ENCODE measurements at places on chromosomes 16 and 17. TPM values are rescaled to one million over a fixed set of nuclear protein-coding genes. Genes with fewer than 3 reads are reported as not detected.

NPIPA7 gene
- 5.1 TPM for total RNA-seq

ABCC3 gene
- total RNA-seq = 5.9 TPM

NEUROD2 gene
- not detected for total RNA-seq

TBC1D3D gene
- not detected for total RNA-seq

DNA sequence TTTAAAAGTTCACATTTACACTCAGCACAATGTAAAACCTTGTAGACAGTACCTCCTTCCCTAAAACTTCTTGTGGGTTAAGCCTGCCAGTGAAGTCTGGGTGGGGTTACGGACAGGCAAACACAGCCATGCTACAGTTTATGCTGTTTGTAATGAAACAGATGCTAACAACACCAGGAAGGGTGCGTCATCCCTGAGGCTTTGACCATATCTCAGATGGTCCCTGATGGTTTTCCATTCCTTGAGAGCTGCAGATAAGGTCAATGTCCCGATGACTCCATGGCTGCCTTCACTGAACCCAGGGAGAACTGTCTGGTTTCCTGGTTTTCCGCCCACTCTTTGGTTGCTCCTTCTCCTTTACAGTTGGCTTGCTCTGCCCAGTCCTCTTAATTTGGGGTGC, 29.1 kb downstream of the GAS7 start:
- no peak for DNase-seq

- no peak for DNase-seq
Measured at GRCh38 chr17:42087042-42087701, 11.1 kb downstream of the ZNF385C start.

GRCh38 chr17:64327201-64327930, 63.3 kb downstream of the PECAM1 start:
- peak; percentile 88 for DNase-seq

GRCh38 chr17:266219-266618, 84.8 kb upstream of the DOC2B start:
- no peak for DNase-seq

DNA sequence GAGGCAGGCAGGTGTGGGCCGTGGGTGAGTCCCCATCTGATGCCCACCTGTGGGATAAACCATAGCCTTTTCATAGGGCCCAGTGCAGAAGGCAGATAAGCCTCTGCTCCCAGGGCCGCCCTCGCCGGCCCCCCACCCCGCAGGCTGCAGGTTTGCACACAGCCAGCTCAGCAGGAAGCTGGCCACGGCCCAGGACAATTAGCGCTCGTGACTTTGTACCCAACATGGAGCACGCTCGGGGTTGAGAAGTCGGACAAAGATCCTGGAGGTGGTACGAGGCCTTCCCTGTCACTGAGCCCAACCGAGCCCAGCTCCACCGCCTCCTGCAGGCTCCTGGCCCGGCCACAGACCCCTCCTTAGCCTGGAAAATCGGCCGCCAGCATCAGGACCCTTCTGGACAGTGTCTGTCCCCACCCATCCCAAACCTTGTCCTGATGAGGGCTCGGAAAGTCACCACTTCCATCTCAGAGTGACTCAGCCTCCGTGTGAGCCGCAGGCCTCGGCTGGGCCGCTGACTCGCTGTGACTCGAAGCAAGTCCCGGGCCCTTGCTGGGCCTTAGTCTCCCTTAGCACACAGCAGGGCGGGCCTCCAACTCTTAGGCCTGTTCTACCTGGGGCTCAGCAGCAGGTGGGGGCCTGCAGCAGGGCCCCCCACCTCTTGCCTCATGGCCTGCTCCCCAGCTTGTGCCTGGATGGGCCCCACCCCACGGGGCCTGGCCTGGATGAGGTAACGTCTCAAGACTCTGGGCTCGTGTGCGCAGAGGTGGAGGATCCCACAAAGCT, 22.7 kb downstream of the FAM83G start:
- peak; percentile 72 for DNase-seq

DNA sequence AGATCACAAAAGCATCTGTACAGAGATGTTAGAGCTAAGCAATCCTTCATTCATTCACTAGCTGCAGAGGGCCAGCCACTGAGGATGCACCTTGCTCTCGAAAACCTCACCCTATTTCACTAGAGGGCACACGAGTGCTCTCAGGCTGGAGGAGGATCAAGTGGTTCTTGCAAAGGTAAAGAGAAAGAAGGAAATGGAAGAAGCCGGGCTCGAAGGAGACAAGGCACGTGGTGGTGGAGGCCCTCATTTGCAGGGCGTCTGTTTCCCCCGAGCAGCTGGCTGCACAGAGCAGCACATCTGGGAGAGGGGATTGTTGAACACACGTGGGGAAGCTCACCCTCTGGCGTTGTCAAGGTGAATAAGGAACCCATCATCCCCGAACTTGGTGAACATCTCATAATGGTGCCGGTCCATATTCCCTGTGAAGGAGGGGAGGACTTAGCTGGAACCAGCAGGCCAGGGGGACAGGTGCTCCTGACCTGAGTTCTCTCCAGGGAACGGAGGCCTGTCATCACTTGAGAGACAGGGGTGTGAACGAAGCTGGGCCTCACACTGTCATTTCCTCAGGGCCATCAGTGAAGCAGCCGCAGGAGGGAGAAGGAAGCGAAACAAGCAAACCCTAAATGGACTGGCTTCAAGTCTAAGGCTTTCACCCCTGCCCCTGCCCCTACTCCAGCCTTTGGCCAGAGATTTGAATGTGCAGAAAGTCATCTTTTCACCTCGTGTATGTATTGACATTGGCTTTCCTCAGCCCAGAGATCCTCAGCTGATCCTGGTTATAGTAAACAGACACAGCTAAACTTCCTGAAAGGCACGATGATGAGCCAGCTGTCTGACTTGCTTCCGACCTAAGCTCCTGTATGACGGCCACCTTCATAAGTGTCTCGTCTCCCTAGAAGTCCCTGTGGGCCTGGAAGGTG, 27.6 kb downstream of the PRKAR1A start:
- DNase-seq = no peak
